Cortex of kidney (tissue), 1 donor: ENCODE measurements at places on chromosomes 6 and 20.

GRCh38 chr6:46473881-46474280, 17.4 kb downstream of the RCAN2 start:
- DNase-seq, result no peak

DNA sequence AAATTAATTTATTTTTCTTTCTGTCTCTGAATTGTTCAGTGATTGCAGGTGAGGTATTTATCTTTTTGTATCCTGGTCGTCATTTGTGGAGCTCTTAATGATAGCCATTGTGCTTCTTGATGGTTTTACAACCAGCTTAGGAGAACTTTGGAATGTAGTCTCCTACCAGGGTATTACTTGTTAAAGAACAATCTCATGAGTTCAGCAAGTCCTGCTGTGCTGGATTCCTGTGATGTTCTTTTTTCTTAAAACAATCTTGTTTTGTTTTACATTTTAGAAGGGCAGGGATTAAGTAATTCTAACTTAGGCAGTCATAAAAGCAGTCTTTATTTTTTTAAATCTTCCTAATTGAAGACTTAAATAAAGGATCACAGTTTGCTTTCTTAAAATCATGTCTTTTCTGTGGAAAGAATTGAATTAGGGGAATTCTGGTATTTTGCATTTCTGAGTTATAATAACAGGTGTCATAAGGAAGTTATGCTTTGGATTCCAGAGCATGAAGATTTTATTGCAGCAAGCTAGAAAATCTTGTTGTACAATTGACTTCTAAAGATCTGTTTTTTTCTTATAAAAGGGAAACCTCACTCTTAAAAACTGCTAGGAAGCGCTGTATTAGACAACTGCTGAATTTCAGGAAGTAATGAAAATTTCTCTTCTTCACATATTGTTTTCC, 23.7 kb downstream of the RIOK1 start:
- no peak for DNase-seq

DNA sequence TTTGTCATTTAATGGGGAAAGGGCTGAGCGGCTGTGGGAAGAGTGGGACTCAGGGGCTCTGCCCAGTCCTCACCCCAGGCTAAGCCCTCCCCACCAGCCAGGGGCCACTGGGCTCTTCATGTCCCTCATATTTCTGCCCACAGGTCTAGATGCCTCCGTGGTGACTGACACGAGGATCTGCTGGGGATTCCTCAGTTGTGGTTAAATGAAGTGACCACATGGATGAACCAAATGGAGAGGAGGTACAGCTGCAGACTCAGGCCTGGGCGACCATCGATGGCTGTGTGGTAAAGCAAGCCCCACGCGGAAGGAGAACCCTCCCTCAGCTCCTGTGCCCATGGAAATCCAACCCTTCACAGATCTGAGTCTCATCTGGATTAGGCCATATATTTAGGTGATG, 29.4 kb downstream of the RAET1L start:
- no peak for DNase-seq

DNA sequence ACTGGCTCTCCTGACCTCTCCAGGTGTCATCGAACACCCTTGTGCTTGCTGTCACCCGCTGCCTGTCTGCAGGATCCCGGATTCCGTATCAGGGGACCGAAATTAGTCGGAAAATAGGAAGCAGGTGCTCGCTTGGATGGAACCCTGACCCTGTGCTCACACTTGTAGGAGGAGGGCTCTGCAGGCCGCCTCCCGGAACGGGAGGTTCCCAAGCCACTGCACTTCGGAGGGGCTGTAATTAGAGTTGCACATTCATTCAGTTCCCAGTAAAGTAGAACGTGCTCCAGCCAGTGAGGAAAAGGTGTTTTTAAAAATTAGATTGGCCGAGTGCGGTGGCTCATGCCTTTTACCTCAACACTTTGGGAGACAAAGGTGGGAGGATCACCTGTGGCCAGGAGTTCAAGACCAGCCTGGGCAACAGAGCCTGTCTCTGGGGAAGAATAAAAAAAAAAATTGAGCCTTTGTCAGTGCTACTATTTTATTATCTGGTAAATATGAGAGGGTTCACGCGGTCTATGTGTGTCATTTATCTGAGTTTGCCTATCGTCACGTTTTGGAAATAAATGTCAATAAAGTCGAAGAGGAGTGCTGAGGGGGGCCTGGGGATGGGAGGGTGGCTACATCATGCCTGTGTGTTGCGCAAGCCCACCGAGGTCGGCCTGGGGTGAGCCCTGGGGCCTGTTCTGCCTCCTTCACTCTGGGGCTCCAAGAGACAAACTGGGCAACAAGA, 1.5 kb upstream of the GMEB2 start:
- DNase-seq, result no peak

DNA sequence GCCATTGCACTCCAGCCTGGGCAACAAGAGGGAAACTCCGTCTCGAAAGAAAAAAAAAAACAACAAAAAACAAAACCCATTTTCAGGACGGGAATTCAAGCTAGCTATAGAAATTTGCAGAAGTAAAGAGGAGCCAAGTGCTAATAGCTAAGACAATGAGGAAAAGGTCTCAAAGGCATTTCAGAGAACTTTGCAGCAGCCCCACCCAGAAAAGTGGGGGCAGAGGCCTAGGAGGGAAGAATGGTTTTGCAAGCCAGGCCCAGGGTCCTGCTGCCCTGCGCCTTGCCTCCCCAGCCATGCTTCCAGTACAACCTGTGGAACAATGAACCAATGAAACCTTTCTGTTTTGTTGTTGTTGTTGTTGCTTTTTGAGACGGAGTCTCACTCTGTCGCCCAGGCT, 38.3 kb upstream of the SAMHD1 start:
- no peak for DNase-seq
